CD8-positive, alpha-beta memory T cell (primary cell): ENCODE measurements at places on chromosomes 5 and 9.

DNA sequence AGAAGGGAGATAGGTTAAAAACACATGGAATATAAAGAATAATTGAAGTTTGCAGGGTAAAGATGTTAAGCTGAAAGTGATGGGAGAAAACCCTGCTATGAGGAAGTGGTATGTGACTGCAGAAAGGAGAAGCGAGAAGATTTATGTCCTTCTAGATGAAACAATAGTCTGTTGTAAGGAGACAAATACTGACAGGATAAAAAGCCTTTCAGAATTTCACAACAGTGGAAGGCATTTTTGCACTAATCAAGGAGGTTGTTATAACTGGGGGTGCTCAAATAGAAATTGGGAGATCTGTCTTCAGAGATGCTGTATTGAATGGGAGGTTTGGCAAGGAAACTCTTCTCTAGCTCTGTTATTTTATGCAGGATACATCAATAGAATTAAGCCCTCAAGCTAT lies 69.6 kb downstream of the NMUR2 start:
- no peak for DNase-seq

GRCh38 chr5:114387433-114387832 lies 25.6 kb downstream of the KCNN2 start:
- no peak for DNase-seq

- no peak for DNase-seq
Observed at GRCh38 chr5:179278119-179278518, 67.1 kb downstream of the ADAMTS2 start.

- DNase-seq = no peak
Observed at GRCh38 chr9:104025945-104026344, 68.2 kb upstream of the SMC2 start.

- DNase-seq = no peak
Observed at GRCh38 chr5:158483281-158483860, 616.3 kb downstream of the EBF1 start.

GRCh38 chr9:33135031-33135461 lies 32.1 kb downstream of the B4GALT1 start:
- DNase-seq = no peak

GRCh38 chr5:36462295-36463021 lies 143.9 kb upstream of the SLC1A3 start:
- no peak for DNase-seq
